Neural progenitor cell (in vitro differentiated cells): ENCODE measurements at places on chromosomes 5 and 9. TPM values are rescaled to one million over a fixed set of nuclear protein-coding genes. Genes with fewer than 3 reads are reported as not detected.

The PRRT1B gene
- not detected in 2 replicates for total RNA-seq

The VAV2 gene
- total RNA-seq: 12.9 and 19.0 TPM in 2 replicates

The KIF20A gene
- total RNA-seq: 128 and 158 TPM in 2 replicates

The FST gene
- total RNA-seq: 58.7 and 79.4 TPM in 2 replicates

The CCDC112 gene
- total RNA-seq: 22.0 and 33.6 TPM in 2 replicates

The CARTPT gene
- not detected in 2 replicates for total RNA-seq

The SLC1A1 gene
- total RNA-seq: 12.5 and 16.2 TPM in 2 replicates

The BHMT gene
- 0.45 and 1.1 TPM in 2 replicates for total RNA-seq

The FBP2 gene
- not detected in 2 replicates for total RNA-seq

The CENPH gene
- total RNA-seq: 160 and 303 TPM in 2 replicates

The NNT gene
- 24.3 and 56.3 TPM in 2 replicates for total RNA-seq

The TAF11L4 gene
- not detected in 2 replicates for total RNA-seq

The FKTN gene
- total RNA-seq: 34.2 and 57.7 TPM in 2 replicates

The SNAPC3 gene
- 59.5 and 68.7 TPM in 2 replicates for total RNA-seq

The CDO1 gene
- total RNA-seq: 18.4 and 21.9 TPM in 2 replicates

The PCDHGA1 gene
- total RNA-seq: 1.0 and 1.5 TPM in 2 replicates

The WDR38 gene
- not detected in 2 replicates for total RNA-seq

The C5orf58 gene
- not detected in 2 replicates for total RNA-seq

The HTR1A gene
- 0.22 TPM in 1 of 2 replicates, not detected in the other for total RNA-seq

The PRRX2 gene
- 1.5 and 5.2 TPM in 2 replicates for total RNA-seq

The IL3 gene
- total RNA-seq: not detected in 2 replicates

The SLC45A2 gene
- total RNA-seq: 0.06 TPM in 1 of 2 replicates, not detected in the other

The CAMK4 gene
- total RNA-seq: 3.3 and 5.0 TPM in 2 replicates

The NEUROG1 gene
- not detected in 2 replicates for total RNA-seq

The SAXO1 gene
- 0.09 and 0.15 TPM in 2 replicates for total RNA-seq

The SPATA31D4 gene
- not detected in 2 replicates for total RNA-seq

The MED22 gene
- total RNA-seq: 31.7 and 66.5 TPM in 2 replicates

The GABBR2 gene
- total RNA-seq: 0.03 TPM in 1 of 2 replicates, not detected in the other

The PCDHGA8 gene
- total RNA-seq: 2.3 and 3.3 TPM in 2 replicates

The DAB2IP gene
- 24.3 and 41.7 TPM in 2 replicates for total RNA-seq

The GALNT12 gene
- 28.8 and 46.5 TPM in 2 replicates for total RNA-seq

The HK3 gene
- total RNA-seq: not detected in 2 replicates

The FOXD4 gene
- total RNA-seq: 0.12 TPM in 1 of 2 replicates, not detected in the other

The CAMSAP1 gene
- total RNA-seq: 39.3 and 44.9 TPM in 2 replicates

The MAMDC4 gene
- total RNA-seq: 2.6 and 8.3 TPM in 2 replicates

The NAA35 gene
- total RNA-seq: 33.2 and 60.7 TPM in 2 replicates

The FGFR4 gene
- 8.2 and 41.3 TPM in 2 replicates for total RNA-seq

The TTLL11 gene
- 0.75 and 0.84 TPM in 2 replicates for total RNA-seq

The TNC gene
- total RNA-seq: 54.9 and 56.1 TPM in 2 replicates

The PMPCA gene
- 51.3 and 65.3 TPM in 2 replicates for total RNA-seq

The CCDC192 gene
- total RNA-seq: 2.7 TPM in 1 of 2 replicates, not detected in the other

The TTC23L gene
- 0.96 and 1.3 TPM in 2 replicates for total RNA-seq

The ANKRD18B gene
- total RNA-seq: 10.3 and 14.7 TPM in 2 replicates

The IFNE gene
- total RNA-seq: 0.12 TPM in 1 of 2 replicates, not detected in the other

The GLDC gene
- total RNA-seq: 81.6 and 100 TPM in 2 replicates

The LCN9 gene
- 2.4 and 6.6 TPM in 2 replicates for total RNA-seq

The KIF12 gene
- 0.56 and 0.59 TPM in 2 replicates for total RNA-seq

The GTF2H2C gene
- total RNA-seq: 70.5 and 71.9 TPM in 2 replicates

The BRD8 gene
- total RNA-seq: 113 and 150 TPM in 2 replicates

The SAPCD2 gene
- total RNA-seq: 5.7 and 27.7 TPM in 2 replicates

The PCDHGB6 gene
- total RNA-seq: 13.2 and 22.1 TPM in 2 replicates
